ENCODE measurements at places on chromosomes 16 and 17.

DNA sequence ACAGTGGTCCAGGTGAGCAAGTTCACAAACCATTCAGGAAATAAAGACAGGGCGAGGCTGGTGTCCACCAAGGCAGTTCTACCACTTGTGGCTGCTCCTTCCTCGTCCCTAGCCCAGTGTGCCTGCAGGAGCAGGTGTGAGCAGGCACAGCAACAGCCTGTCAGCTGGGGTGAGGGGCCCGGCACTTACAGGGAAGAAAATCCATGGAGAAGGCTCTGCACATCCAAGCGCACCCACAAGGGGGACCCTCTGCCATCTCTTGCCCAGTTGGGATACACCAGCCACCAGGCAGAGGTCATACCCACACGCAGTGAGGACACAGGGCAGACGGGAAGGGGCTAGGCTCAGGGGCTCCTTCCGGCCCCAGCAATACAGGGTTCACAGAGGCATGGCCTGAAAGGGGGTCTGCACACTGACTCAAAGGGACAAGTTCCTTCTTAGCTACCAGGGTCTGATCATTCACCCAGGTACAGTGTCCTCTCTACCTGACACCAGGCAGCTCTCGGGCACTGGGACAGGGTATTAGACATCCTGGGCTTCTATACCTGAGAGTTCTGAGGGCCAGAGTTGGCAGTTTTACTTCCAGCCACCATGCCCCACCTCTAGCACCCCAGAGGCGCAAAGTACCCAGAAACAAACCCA lies 27.0 kb downstream of the CDIP1 start:
- DNase-seq: no peak

DNA sequence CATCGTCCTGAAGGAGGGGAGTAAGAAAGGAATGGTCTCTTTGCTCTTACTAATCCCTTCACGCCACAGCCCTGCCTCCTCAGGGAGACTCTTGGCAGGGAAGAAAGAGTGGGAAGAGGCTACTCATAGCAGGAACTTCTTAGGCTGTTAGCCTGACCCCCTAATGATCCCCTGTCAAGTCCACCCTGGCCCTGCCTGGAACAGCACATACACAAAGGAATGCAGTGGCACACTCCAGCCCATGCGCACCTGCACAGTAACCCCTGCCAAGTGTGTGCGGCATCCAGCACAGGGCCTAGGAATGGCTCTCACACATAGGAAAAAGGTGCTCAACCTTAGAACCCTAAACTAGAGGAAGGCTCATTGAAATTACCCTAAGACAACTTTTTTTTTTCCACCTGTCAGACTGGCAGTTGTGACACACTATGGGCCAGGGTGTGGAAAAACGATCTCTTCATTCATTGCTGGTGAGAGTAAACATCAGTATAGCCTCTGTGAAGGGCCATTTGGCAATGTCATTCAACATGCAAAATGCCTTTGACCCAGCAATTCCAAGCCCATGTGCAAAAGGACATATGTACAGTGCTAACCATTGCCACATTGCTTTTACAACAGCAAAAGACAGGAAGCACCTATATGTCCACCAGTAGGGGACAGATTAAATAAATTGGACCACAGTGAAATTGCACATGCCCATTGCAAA lies 50.1 kb downstream of the PIMREG start:
- no peak for DNase-seq

- DNase-seq: no peak
Observed at GRCh38 chr16:56233795-56234566, 42.7 kb downstream of the GNAO1 start.

- no peak for DNase-seq
Observed at GRCh38 chr16:27792486-27793248, 242.7 kb downstream of the KATNIP start.

DNA sequence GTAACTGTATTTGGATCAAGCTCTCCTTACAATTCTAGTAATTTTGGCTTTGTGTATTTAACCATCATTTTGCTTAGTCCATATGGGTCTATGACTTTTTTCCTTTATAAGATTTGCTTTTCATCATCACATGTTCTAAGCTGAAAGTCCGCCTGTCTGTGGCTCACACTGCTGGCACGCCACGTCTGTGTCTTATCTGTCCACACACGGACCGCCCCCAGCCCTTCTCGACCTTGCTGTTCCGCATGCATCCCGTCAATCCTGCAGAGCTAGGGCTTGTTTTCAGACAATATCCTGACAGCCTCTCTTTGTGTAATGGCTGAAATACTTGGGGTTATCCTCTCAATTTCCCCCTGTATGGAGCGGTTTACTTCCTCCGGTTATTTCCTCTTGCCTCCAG lies 8.4 kb upstream of the ALDH3A1 start:
- DNase-seq: no peak

DNA sequence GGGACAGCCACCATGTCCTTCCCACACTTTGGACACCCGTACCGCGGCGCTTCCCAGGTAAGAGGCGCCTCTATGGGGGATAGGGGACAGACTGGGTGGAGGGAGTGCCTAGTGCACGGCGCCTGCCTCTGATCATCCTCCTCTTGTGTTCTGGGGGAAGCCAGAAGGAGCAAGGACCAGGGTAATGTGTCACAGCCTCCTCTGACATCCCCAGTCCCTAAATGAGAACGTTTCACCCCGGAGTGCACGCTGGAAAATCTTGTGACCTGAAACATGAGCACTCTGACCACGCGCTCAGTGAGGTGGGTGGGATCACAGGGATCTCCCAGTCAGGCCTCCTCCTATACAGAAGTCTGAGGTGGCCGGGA lies 1.1 kb downstream of the IRX6 start:
- no peak for DNase-seq

GRCh38 chr16:69514356-69514755 lies 51.4 kb upstream of the NFAT5 start:
- no peak for DNase-seq

- DNase-seq: no peak
Observed at GRCh38 chr17:29968271-29968670, 26.8 kb downstream of the EFCAB5 start.

GRCh38 chr17:41818024-41818423 lies 5.2 kb downstream of the FKBP10 start:
- no peak for DNase-seq

DNA sequence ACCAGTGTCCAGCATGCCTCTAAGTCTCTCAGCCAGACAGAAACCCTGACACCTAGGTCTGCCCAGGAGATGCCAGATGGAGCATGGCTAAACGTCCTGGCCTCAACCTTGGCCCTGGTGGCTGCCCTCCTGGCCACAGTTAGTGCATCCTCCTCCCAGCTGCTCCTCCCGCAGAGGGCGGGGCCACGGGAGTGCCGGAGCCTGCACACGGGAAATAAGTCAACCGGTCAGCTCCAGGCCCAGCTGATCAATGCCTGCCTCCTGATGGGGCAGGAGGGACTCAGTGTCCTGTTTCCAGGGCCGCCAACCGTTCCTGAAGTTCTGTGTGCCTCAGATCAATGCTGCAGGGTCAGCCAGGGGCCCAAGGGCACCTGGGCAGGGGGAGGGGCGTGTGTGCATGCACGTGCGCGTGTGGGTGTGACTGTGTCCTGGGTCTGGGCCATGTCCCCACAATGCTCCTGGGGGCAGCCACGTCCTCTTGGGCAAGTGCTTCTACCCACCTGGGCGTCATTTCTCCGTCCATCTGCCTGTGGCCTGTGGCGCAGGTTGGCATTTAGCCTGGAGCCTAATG lies 4.6 kb upstream of the KCNJ12 start:
- no peak for DNase-seq

GRCh38 chr16:3999479-4000325 lies 116.5 kb downstream of the ADCY9 start:
- DNase-seq: no peak

DNA sequence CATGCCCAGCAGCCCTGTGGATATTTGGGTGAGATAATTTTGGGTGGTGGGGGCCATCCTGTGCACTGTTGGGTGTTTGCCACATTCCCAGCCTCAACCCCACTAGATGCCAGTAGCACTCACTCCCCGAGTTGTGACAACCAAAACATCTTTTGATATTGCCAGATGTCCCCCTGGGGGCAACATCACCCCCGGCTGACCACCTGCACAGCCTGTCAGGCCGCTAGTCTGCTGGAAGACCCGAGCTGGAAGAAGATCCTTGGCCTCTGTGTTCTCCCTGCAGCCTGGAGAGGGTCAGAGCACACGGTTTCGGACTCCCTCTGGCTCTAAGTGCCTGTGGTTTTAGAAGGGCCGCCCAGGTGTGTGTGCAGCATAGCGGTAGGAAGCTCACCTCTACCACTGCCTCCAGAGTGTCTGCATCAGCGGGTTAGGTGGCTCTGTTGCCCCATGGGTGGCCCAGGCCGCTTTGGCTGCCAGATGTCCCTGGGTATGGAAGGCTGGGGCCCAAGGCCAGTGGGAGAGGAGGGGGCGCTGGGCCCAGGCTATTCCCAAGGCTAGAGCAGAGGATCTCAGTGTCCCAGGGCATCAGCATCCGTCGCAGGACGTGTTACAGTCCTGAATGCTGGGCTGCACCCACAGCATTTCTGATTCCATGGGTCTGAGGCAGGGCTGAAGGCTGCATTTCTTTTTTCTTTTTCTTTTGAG lies 195.8 kb upstream of the GSE1 start:
- no peak for DNase-seq

GRCh38 chr17:81387100-81388090 lies 7.9 kb upstream of the BAHCC1 start:
- no peak for DNase-seq

DNA sequence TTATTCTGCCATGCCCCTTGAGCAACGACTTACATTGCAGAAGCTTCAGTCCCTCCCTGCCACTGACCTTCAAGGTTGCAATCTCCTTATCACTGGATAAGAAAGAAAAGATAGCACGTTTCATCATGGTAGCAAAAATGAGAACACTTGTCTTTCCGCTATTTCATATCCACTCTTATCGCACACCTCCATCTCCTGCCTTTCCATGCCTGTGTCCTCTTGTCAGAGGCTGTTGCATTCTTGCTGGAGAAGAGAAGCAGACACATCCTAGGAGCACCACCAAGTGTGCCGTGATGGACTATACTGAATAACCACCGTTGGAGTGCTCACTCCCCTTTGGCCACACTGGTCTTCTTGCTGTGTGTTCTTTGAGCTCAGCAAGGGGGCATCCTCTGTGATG lies 230.6 kb upstream of the IRX3 start:
- no peak for DNase-seq

DNA sequence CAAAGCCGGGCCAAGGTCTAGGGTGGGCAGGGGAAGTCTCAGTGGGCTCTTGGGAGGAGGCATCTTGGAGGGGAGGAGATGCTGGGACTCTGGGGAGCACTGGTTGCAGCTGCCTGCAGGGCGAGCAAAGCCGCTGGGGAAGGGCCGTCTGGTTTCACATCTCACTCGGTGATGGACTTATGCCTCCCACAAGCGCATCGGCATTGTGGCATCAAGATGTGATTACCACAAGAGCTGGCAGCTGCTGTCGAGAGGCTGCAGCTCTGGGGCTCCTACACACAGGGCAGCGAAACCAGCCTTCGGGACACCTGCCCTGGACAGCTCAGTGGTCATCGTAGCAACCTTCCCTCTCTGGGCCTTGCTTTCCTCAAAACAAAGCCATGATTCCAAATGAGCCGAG lies 3.1 kb upstream of the KCNJ12 start:
- no peak for DNase-seq

DNA sequence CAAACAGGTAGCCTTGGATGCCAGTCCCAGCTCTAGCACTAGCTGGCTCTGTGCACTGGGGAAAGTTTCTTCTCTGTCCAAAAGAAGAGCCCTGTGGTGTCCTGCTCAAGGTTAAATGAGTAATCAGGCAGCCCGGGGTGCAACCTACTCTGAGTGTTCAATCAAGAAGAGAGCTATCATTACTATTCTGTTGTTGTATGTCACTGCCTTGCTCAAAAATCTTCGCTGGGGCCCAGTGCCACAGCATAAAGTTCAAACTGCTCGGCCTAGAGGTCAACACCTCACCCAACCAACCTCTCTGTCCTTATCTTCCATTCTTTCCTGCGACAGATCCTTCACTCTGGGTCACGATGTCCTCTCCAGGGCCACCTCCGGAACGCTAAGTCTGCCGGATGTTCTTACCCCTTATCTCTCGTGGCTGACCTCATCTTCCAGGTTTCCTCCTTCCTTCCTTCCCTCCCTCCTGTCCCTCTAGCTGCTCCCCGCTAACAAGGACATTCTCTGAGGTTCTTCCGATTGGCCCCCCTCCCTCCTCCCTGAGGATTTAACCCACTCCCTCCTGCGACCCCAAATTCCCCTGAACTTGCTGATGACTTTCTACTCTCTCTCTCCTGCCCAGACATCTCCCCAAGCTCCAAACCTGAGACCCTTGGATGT lies 4.4 kb downstream of the FDXR start:
- no peak for DNase-seq

- no peak for DNase-seq
Observed at GRCh38 chr17:19933221-19933620, 44.4 kb downstream of the AKAP10 start.

DNA sequence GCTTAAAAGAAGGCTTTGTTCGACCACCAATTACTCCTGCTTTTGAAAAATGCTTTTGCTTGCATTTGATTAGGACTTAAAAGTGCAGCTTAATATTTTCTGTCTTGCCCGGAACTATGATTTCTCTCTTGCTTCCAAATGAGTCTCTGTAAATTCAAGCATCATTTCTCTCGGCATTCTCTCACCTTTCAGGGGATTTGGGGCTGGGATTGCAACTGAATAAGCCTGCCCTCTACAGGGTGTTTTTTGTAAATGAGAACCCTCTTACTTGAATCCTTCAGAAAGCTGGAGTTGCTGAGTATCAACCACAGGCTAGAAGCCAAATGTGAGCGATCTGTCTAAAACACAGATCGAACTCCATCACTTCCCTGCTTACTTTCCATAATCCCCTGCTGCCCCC lies 234.6 kb downstream of the TMEM114 start:
- DNase-seq: no peak

DNA sequence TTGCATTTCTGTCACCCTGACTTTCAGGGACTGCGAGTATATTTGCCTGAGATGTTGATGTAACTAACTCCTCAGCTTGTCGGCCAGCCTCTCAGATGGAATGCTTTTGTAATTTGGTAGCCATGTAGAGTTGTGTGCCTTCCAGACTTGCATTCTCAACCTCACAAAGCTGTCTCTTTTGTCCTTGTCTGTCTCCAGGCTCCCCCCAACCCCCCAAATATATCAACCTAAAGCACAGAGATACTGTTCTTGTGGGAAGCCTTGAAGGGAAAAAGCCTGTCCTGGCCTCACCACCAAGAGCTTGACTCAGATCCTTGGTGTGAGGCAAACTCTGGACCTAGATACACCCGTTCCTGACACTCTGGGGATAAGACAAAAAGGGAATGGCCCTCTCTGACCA lies 18.4 kb downstream of the SAP30BP start:
- no peak for DNase-seq

DNA sequence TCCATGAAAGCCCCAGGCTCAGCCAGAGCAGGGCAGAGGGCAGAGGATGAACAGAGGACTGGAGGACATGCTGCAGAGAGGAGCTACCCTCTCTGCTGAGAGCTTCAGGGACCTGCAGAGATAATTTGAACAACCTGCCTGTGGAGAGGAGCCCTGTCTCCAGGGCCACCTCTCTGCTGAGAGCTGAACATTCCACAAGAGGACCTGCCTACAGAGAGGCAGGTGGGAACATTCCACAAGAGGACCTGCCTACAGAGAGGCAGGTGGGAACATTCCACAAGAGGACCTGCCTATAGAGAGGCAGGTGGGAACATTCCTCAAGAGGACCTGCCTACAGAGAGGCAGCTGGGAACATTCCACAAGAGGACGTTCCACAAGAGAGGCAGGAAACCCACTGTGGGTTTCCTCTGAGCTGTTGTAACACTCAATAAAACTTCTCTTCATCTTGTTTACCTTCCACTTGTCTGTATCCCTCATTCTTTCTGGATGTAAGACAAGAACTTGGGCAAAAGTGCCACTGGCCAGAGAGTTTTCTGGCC lies 551.9 kb upstream of the CA10 start:
- DNase-seq: no peak

Measured in effector CD8-positive, alpha-beta T cell (primary cell).